Stimulated activated naive CD4-positive, alpha-beta T cell treated with Interleukin-2 at 50 U/mL for 16 hours (primary cell): ENCODE measurements at places on chromosomes 5 and 9.

DNA sequence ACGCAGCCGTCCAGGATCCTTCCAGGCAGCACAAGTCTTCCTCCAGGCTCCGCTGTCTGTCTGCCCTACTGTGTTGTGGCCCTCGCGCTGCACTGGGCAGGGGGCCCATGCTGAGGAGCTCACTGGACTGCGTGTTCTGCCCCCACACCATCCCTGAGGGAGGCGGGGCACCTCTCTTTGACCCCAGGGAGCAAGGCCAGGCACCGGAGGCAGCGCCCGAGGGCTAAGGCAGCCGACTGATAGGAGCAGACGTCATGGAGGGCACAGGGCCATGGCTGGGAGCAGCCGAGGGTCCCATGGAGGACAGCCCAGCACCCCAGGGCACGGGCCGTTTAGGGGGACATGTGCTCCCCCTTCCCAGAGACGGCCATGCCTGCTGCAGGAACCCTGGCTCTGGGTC is 46.7 kb downstream of the KCNT1 start:
- DNase-seq = no peak

- DNase-seq = no peak
Measured at GRCh38 chr9:713091-713490, 128.4 kb upstream of the DMRT1 start.

DNA sequence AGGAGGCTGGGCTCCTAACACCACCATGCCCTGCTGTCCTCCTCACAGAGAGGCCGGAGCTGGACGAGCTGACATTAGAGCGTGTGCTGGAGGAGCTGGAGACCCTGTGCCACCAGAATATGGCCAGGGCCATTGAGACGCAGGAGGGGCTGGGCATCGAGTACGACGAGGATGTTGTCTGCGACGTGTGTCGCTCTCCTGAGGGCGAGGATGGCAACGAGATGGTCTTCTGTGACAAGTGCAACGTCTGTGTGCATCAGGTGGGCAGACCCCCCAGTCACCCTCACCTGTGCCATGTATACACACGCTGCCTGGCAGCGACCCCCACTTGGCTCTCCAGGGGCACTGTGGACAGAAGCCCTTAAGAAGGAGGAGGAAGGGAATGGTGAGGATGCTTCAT is 35.2 kb downstream of the JADE2 start:
- no peak for DNase-seq

DNA sequence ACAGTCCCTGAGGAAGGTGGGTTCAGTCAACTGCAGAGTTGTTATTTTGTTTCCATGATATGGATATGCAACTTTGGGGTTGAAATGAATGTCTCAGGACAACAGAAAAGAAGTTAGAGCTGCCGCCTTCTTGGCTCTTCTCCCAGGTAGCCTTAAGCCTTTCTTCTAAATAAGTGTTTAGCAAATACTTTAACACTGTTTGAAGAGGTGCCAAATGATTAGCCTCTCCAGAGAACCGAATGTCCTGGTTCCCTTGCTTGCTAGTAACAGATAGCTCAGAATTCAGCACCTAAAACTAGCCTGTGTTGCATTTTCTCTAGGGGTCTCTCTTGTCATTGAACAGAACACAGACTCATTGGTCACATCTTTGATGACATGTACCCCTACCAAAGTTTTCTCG is 127.7 kb upstream of the PIK3R1 start:
- no peak for DNase-seq

- no peak for DNase-seq
Measured at GRCh38 chr9:88777498-88778312, 213.6 kb upstream of the S1PR3 start.

GRCh38 chr9:120910643-120911042 is 16.0 kb downstream of the TRAF1 start:
- no peak for DNase-seq

DNA sequence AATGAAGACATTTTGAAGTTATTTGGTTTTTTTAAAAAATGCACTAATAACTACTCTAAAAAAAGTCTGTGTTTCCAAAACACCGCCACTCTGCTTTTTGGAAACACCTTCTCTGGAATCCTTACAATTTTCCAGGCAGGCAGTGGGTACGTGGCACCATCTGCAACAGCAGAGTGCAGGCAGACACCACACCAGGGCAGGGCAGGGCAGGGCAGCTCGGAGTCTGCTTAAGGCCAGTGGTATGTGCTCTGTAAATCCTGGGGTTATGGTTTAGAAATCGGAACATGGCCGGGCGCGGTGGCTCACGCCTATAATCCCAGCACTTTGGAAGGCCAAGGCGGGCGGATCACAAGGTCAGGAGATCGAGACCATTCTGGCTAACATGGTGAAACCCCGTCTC is 97.6 kb downstream of the TLE1 start:
- DNase-seq = no peak

GRCh38 chr5:143474616-143475015 is 71.1 kb upstream of the NR3C1 start:
- DNase-seq = no peak

- DNase-seq = no peak
Measured at GRCh38 chr9:14133394-14133793, 180.5 kb downstream of the NFIB start.
